ENCODE measurements at places on chromosomes 7 and 10.

GRCh38 chr7:98956469-98956868 lies 78.1 kb downstream of the TRRAP start:
- no peak for DNase-seq

- no peak for DNase-seq
Observed at GRCh38 chr10:71539442-71540118, 142.9 kb downstream of the CDH23 start.

GRCh38 chr7:121369462-121369861 lies 26.6 kb downstream of the FAM3C start:
- no peak for DNase-seq

GRCh38 chr7:22005151-22005550 lies 59.5 kb upstream of the CDCA7L start:
- no peak for DNase-seq

DNA sequence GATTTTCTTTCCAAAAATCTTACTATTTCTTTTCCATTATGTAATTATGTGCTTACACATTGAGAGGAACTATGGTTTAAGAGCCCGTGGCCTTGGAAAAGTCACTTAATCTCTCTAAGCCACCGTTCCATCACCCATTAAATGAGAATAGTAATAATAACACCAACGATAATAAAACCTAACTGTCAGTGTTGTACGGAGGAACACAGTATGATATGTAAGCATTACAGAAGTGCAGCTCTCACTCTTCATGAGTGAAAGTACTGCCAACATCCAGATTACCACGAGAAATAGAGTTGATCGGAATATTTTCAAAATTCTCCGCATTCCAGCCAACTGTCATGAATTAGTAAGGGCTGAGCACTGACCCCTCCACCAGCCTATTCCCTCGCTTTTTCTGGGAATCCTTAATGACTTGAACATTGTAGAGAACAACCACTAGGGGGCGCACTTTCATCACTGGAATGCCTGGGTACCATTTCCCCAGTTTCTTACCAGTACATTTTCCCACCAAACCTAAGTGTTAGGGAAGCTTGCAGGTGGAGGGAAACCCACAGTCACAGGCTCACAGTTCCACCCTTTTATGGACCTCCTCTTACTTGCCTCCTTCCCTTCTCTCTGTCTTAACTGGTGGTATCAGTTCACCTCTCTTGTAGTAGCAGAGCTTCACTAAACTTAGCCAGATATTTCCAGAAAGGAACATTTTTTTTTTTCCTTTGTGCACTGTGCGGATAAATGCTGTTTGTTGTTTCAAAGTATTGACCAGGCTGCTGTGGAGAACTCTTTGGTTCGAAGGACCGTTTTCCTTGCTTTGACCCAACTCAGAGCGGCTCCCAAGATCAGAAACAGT lies 27.8 kb downstream of the NKX2-3 start:
- peak; percentile 60 for DNase-seq

DNA sequence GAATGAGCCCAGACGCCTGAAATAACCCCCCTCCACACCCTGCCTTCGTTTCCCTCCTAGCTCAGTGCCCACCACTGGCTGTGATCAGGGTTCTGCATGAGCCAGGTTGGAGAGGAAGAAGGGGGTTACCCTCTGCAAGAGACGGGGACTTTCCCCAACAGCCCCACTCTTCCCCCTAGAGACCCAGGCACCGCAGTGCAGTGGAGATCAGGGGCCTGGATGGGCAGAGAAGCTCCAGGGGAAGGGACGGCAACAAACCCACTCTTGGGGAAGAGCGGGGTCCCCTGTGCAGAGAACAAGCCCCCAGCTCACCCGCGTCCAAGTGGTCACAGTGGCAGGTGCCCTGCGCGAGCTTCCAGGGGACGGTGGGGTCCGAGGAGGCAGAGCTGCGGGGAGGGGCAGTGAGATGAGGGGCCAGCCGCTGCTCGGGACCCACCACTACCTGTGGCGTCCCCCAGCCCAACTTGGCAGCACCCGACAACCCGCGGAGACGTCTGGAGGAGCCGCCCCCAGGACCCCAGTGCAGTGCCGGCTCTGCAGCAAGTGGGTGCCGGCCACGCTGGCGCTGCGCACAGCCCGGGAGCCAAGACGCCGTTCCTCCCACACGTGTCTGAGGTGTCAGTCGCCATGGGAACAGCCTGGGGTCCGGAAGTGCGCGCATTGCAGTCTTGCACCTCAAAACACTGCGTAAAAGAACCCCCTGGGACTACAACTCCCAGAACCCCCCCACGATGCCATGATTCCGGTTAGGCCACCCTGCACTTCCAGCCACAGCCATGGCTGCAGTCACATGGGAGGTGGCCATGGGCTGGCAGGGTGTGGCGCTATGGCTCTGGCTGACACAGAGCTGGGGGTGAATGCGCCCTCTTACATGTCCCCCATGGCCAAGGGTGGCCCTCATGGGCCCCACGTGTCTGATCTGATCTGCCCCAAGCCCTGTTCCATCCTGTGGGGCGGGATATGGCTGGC lies 45.8 kb upstream of the WIPI2 start:
- DNase-seq, result peak; percentile 67

- no peak for DNase-seq
Observed at GRCh38 chr7:32900433-32900995, 9.0 kb upstream of the KBTBD2 start.

- no peak for DNase-seq
Observed at GRCh38 chr7:28483908-28484605, 71.7 kb downstream of the CREB5 start.

DNA sequence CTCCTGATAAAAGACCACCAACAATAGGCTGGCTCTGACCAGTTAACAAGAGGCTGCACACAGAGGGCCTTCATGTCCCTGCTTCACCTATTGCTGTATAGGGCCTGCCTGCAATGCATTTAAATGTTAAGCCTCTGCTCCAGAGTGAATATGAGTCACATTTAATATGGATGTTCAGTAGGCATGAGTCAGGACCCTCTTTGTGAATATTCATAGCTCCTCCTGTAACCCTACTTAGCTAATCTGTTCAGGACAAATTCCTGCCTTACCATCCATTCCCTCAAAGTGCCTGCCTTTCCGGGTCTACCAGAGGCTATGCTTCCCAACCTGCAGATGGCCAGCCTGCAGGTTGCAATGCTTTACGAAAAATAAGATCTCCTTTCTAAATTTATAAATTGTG lies 32.5 kb downstream of the ARHGAP22 start:
- no peak for DNase-seq

- no peak for DNase-seq
Observed at GRCh38 chr7:1268866-1269265, 36.2 kb downstream of the UNCX start.

DNA sequence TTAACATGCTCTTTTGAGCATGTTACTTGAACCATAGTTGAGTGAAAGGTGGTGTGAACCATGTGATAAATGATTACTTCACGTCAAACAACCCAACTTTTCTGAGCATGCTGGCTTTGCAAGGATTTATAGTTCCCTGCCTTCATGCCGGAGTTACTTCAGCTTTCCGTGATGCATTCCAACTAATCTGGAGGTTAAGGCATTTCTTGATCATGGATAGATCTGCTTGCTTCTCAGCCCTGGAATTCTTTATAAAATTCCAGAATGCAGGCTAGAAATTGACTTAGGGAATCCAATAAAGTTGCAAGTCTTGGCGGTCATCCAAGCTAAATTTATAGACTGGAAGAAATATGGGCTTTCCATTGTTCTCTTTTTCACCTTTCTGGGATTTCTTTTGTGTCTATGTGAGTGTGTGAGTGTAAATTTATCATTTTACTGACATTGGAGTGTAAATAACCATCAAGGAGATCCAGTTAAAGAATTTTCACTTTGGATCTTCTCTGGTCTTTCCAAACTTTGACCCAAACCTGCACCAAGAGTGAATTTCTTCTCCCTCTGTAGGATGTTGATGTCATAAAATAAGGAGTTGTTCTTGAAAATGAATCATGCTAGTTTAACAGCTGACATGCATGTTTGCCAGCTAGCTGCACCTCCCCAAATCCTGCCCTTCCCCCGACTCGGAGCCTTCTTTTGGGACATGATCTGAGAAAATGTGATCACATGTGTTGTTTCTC lies 289.0 kb downstream of the TWIST1 start:
- DNase-seq, result no peak

- DNase-seq, result no peak
Observed at GRCh38 chr10:104393387-104393786, 39.8 kb downstream of the CFAP58 start.

DNA sequence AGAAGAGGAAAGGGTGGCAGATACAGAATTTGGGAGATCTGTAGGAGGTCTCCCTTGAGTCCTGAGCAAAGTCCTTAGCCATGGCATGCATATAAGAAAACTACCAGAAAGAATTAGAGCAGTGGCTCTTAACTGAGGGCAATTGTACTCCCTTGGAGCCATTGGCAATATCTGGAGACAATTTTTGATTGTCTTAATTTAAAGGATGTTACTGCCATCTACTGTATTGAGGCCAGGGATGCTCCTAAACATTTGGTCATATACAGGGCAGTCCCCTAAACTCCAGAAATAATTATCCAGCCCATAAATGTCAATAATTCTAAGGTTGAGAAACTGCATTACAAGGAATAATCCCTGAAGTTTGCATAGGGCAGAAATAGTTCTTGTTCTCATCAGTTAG lies 136.4 kb upstream of the ODAD2 start:
- DNase-seq, result no peak

DNA sequence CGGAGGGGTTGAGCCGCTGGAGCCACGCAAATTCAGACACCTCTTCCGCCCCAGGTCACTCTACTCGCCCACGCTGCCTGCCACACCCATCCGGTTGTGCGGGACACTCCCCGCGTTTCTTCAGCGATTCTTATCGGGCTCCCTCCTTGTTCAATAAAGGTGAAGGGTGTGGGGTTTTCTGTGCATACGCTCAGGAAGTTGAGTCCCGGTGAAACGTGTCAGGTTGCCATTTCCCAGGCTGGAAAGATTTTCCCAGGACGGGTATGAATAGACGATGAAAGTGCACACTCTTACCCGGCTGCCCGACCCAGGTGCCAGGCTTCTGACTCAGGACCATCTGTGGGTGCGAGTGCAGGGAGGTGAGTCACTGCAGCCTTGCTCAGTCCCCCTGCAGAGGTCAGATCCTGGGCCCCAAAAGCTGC lies 22.0 kb downstream of the KLF6 start:
- peak; percentile 42 for DNase-seq

DNA sequence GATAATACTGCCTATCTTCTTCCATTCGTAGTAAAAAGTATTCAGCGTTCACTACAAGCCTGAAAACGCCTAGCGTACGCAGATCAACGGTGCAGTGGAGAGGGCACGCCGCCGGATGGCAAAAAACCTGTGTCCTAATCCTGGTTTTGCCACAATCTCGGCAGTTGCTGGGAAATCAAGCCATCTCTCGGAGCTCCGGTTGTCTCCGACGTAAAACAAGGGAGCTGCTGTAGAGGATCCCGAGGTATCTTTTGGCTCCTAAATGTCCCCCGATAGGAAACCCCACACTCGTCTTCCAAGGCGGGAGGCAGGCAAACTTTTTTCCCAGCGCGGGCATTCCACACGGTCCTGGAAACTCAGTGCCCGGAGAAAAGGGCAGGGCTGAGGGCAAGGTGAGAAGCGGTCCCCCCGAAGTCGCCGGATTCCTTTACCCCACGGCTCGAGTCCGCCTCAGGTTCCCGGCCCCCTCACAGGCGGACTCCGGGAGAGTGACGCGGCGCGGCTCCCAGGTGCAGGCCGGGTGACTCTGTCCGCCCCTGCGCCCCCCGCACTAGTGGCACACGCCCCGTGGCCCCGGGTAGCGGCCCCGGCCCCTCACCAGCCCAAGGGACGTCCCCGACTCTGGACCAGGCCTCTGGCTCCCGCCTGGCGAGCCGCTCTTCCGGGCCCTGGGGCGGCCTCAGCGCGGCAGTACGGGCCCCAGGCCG lies 649 bp downstream of the IDE start:
- DNase-seq, result peak; percentile 55

- DNase-seq, result no peak
Observed at GRCh38 chr7:135169964-135170273, 588 bp downstream of the CYREN start.

- no peak for DNase-seq
Observed at GRCh38 chr7:19853261-19853832, 79.9 kb upstream of the TMEM196 start.

- DNase-seq, result no peak
Observed at GRCh38 chr10:16942381-16943078, 125.3 kb upstream of the RSU1 start.

- no peak for DNase-seq
Observed at GRCh38 chr10:117690359-117690758, 147.8 kb downstream of the EMX2 start.
